ENCODE measurements at places on chromosomes 16 and 17.
A peak's percentile ranks its signal among the peaks of the same experiment; 100 is the strongest.

- no peak for DNase-seq
Measured at GRCh38 chr16:79712276-79712675, 111.7 kb upstream of the MAF start.

- DNase-seq: no peak
Measured at GRCh38 chr17:52899235-52899634, 740.7 kb upstream of the CA10 start.

DNA sequence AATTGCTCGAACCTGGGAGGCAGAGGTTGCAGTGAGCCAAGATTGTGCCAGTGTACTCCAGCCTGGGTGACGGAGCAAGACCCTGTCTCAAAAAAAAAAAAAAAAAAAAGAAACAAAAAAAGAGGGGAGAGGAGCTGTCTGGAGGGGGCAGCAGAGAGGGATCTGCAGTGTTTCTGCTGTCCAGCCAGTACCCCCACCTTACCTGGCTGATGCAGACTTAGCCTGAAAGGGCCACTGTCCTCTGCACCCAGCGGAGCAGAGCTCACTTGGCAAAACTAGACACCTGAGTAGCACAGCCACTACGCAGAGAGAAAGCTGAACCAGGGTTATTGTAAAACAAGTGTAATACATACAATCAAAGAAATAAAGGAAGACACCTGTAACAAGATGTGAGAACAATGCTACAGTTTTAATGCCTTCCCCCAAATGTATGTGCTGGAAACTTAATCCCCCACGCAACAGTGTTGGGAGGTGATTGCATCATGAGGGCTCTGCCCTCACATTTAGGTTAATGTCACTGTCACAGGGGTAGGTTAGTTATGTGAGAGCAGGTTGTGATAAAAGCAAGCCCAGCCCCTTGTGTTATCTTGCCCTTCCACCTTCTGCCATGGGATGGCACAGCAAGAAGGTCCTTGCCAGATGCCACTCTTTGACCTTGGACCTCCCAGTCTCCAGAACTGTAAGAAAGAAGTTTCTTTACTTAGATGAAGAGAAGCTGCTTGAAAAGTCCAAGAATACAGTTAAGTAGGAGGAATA is 211.2 kb downstream of the RPTOR start:
- peak; percentile 18 for DNase-seq

GRCh38 chr17:38329808-38330730 is 13.7 kb downstream of the GPR179 start:
- no peak for DNase-seq

GRCh38 chr17:59800530-59800942 is 92.2 kb downstream of the TUBD1 start:
- DNase-seq: no peak

- peak; percentile 29 for DNase-seq
Measured at GRCh38 chr17:75897160-75898019, 639 bp upstream of the TRIM65 start.

DNA sequence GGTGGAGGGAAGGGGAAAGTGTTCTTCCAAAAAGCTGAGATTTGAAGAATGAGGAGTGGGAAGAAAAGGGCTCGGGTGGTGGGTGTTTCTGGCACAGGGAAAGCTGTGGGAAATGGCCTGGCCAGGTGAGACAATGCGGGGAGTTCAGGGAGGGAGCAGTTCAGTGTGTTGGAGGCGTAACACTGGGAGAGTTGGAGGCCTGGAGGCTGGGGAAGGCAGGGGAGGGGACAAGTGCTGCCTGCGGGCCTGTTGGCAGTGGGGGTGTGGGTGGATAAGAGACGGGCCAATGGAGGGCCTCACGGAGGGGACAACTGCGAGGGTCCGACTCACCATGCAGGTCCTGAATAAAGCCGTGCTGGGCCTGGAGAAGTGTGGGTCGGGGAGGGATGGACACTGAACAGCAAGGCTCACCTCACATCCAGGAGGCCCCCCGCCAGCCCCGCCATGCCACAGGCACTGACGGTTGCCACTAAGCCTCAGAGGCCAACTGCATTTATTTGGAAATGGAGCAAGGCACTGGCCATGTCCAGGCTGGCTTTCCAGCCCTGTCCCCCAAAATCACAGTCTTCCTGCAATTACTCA is 17.8 kb upstream of the KRT19 start:
- no peak for DNase-seq

GRCh38 chr16:84617041-84617790 is 662 bp downstream of the COTL1 start:
- peak; percentile 63 for DNase-seq

- DNase-seq: peak; percentile 77
Measured at GRCh38 chr17:56165072-56165641, 11.9 kb downstream of the ANKFN1 start.

DNA sequence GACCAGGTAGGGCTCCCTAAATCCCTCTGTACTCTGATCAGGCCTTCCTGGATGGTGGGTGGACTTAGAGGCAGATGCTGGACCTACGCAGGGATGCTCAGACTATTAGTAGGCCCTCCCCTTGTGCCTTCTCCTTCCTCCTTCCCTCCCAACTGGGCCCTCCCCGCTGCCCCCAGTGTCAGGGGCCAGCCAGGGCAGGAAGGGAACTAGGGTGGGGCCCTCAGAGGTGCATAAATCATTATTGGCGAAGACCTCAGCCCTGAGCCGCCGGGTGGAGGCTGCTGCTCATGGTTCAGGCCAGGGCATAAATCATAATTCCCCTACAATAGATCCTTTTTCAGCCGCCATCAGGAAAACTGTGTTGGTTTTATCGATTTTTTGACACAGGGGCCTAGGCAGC is 81.4 kb downstream of the MRM1 start:
- DNase-seq: no peak

Data from GM23248 (cell line).